Non-pigmented ciliary epithelial cell (primary cell): ENCODE measurements at places on chromosomes 2 and 18.

DNA sequence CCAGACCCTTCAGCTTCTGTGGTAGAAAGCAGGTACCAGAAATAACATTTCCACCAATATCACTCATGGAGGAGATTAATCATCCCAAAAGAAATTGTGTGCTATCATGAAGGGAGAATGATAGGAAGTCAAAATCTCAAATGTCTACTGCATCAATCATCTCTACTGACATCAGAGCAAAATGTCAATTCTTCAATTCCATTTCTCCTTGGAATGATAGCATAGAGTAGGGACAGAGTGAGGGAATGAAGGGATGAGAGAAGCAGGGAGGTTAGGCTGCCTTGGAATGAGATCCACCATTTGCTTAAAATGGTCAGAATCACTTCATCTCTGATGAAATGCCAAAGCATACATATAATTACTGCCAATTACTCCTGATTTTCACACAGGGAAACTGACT lies 371.8 kb upstream of the ACVR2A start:
- DNase-seq, result no peak

DNA sequence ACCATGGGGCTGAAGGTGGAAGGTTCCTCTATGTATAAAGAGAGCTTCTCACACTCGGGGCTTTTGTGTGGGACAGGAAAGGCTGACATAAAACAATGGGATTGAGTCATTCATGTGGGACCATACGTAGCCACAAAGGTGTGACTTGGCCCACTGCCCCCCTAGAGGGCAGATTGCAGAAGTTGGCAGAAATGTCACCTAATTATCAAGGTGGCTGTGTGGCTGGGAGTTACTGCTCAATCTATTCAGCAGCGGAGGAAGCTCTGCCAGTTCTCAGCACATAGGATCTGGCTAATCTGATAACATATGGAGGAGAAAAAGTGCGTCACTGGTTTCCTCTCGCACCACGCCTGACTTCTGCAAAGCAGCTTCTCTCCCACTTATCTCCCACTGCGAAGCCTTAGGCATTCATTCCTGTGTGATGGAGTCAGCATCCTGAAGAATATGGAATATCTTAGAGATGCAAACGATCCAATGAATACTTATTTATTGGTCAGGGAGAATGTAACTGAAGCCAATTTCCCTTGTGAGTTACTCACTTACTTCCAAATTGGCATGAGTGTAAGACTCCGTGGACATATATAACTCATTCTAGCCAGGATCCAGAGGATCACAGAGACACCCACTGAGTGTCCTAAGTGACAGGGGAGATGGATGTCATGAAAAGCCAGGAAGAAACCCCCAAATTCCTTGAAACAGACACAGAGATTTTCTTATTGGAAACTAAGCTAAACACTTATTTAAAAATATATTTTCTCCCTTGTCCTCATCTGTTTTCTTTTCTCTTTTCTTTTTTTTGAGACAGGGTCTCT lies 344.8 kb downstream of the TGIF1 start:
- DNase-seq, result peak; percentile 98

DNA sequence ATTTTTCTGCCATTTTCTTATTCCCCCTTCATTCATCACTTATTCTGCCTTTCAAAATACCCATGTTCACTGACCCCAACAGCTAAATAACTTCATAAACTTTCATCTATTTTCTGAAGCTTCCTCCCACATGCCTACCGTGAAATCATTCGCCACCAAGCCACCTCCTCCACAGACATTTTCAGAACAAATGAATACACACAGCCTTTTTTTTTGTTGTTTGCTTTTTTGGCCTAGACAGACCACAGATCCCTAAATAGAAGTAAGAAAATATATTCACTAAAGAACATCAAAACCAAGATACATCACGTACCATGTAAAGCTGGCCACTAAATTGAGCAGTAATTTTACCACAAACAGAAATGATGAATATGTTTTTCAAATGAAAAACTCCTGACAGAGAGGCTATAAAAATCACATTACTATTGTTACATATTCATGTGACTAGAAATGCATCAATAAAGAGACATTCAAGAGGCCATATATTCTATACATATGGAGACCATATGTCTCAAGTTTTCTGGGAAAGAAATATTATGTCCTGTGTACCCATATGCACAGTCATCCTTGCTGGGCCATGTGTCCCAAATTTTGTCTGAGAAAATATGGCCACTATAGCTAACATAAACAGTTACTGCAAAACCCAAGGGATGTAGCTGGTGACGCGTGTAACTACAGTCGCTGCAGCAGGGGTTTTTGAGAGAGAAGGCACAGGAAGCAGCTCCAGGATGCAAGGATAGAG lies 200.3 kb downstream of the FBXO15 start:
- no peak for DNase-seq

DNA sequence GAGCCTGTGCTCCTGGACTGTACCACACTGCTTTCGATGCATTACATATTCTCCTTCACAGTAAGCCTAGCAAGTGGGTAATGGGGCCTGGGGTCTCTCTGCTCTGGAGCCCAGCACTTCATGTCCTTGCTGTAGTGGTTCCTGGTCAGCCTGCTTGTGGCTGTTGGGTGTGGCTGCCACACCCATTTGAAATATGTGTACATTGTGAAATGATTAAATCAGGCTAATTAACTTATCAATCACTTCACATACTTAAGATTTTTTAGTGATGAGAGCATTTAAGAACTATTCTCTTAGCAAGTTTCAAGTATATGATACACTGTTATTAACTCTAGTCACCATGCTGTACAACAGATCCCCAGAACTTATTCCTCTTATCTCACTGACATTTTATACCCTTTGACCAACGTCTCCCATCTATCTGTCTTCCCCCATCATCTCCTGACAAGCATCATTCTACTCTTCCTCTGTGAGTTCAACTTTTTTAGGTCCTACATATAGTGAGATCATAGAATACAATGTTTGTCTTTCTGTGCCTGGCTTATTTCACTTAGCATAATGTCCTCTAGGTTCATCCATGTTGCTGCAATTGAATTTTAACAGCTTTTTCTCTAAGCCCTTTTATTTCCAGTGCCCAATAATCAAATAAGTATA lies 92.1 kb downstream of the LYPD6 start:
- no peak for DNase-seq

- DNase-seq, result no peak
These were observed 902 bp downstream of the SS18 start for GRCh38 chr18:26089293-26090129.

DNA sequence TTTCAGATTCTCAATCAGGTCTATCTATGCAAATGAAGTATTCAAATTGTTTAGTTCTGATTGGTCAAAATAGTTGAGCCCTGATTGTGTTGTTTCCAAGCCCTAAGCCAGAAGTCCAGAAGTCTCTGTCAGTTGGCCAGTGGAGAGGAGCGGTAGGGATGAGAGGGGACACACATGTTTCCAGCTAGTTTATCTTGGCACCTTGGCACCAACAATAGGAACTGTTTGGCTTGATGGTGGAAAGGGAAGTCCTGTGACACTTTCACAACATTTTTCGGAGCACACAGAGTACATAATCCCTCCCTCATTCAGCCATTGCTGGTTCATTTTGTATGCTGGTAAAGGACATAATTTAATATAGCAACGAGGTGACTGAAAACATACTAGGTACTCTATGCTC lies 1661.6 kb downstream of the SUCLG1 start:
- DNase-seq, result no peak

GRCh38 chr2:3585261-3586109 lies 9.4 kb upstream of the COLEC11 start:
- DNase-seq, result no peak

GRCh38 chr2:2568411-2568810 lies 237.3 kb upstream of the MYT1L start:
- DNase-seq, result no peak

- no peak for DNase-seq
These were observed 60.9 kb downstream of the AAK1 start for GRCh38 chr2:69582582-69583176.

GRCh38 chr2:242020196-242021004 lies 150.9 kb downstream of the RTP5 start:
- no peak for DNase-seq

- no peak for DNase-seq
These were observed 231.6 kb upstream of the SMAD2 start for GRCh38 chr18:48161911-48162698.

- DNase-seq, result no peak
These were observed 7.8 kb upstream of the RAB31 start for GRCh38 chr18:9700261-9700796.

GRCh38 chr18:22694954-22695353 lies 238.2 kb upstream of the RBBP8 start:
- peak; percentile 93 for DNase-seq

GRCh38 chr2:120758181-120759144 lies 22.8 kb downstream of the GLI2 start:
- peak; percentile 48 for DNase-seq

DNA sequence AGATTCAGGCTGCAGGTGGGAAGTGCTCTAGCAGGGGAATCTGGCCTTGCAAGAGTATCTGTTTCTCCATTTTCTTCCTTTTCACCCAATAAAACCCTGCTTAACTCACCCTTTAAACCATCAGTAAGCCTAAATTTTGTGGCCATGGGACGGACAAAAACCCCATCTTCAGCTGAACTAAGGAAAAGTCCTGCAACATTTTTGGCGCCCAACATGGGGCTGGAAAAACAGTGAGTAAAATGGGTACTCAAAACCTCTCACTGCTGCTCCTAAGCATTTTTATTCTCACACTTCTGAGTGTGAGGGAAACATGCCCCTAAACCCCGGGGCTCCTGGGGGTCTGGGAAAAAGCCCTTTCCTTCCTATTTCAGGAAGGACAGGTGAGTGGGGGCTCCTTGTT lies 414.3 kb downstream of the ZNF804A start:
- DNase-seq, result no peak

DNA sequence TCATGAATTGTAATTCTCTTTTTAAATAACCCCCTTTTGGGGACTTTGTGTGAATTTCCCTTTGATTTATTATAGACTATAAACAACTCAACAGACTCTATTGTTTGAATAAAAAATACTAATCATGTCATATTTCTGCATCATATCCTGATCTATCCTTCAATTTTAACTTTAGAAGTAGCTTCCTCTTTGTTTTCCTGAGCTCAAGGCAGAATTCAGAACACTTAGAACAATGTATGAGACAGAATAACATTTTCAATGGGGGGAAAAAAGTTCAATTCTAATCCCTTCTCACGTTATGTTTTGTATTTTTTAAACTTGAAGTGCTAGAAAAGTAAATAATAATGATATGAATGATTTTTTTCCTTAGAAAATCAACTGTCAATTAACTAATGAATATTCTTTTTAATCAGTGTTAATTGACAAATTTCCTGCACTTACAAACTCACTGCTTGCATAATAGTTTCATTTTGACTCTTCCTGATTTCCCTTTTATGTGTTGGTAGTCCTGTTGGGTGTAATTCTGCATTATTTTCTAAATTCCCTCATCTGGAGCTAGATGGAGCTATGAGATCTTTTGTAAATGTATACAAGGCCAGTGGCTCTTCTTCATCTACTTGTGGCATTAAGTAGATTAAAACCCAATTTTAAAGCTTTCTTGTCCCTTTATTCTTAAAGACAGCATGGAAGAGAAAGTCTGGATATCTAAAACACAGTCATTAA lies 326.1 kb downstream of the PARD3B start:
- DNase-seq, result peak; percentile 22

DNA sequence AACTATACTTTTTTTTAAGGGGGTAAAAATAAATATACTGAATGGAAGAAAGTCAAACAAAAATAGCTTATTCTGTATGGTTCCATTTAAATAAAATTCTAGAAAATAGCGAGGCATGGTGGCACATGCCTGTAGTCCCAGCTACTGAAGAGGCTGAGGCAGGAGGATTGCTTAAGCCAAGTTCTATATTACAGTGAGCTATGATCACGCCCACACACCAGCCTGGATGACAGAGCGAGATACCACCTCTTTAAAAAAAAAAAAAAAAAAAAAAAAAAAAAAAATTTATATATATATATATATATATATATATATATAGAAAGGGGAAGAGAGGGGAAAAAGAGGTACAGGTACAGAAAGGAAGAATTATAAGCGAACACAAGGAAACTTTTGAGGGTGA lies 77.7 kb downstream of the MEMO1 start:
- no peak for DNase-seq

- no peak for DNase-seq
These were observed 198.5 kb upstream of the GALNT5 start for GRCh38 chr2:157059036-157059435.

- DNase-seq, result no peak
These were observed 23.8 kb downstream of the SNORC start for GRCh38 chr2:232893834-232894233.

GRCh38 chr2:31524592-31524991 lies 56.1 kb downstream of the SRD5A2 start:
- DNase-seq, result no peak

DNA sequence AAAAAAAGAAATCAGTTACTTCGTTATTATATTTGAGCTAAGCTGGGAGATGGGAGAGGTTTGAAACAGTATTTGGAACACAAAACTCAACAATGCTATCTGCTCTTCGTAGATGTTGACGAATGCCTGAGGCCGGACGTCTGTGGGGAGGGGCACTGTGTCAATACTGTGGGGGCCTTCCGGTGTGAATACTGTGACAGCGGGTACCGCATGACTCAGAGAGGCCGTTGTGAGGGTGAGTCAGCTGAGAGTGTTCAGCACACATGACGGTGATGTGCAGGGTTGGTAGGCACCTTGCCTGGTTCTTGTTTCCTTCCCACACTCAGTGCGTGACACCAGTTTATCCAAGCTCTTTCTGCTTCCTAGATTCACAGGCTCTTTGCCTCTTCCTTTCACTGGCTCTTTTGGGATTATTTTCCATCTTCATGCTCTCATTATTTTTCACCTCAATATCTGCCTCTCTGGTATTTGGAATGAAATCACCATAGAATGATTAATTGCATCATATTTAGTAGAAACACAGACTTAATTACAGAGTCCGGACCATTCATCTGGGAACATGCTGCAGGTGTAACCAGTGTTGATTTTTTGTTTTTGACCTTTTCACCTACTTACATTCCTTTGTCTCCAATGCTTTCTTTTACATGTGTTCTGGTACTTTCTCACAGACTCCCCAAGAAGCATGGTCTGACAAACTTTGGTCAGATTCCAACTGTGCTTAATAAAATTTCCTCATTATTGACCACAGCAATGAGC lies 200.6 kb upstream of the RASGRP3 start:
- DNase-seq, result peak; percentile 91

- DNase-seq, result no peak
These were observed 10.8 kb upstream of the COX7A2L start for GRCh38 chr2:42371611-42372473.

DNA sequence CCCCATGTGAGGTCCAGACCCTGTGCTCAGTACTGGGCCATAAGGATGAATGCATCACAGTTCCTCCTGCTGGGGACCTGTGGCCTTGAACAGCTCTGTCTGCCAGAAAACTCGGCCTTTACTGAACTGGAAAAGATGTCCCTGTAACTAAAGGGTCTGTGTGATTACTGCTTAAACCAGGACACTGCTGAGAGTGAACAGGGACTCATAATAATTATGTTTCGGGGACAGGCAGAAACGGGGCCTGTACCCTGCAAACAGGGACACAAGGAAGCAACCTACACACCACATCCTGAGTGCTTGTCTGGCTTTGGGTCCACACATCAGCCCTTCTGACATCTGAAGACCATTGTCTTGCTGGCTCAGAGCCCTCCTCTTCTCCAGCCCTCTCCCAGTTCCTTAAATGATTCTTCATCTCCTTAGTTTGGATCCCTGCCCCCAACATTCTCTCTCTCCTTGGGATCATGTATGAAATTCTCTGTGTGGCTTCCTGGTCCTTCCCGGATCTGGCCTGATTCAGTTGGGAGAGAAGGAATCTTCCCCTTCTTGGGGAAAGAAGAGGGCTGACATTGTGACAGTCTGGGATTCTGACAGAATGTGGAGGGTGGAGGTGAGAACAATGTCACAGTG lies 248.0 kb downstream of the MYCN start:
- no peak for DNase-seq

- DNase-seq, result no peak
These were observed 18.9 kb downstream of the SLC39A10 start for GRCh38 chr2:195675783-195676427.
